Inflammatory macrophage treated with lipopolysaccharide for 4 hours (primary cell): ENCODE measurements at places on chromosomes 5 and 9.

DNA sequence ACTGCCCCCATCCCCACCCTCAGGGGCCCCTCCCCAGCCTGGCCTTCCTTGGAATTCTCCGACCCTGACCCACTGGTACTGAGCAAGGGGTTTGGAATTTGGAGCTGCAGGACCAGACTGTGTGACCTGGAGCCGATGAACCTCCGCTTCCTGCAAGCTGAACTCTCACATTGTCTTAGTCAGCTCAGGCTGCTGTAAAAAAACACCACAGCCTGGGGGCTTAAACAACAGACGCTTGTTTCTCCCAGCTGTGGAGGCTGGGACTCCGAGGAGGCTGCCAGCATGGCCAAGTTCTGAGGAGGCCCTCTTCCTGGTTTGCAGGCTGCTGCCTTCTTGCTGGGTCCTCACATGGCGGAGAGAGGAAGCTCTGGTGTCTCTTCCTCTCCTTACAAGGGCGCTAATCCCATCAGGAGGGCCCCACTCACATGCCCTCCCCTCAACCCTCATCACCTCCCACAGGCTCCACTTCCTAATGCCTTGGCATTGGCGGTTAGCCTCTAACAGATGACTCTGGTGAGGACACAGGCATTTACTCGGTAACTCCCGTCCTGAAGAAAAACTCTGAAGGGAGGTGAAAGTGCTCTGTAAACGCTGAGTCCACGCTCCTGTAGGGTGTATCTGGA, 42.4 kb downstream of the C5orf15 start:
- no peak for DNase-seq

- no peak for DNase-seq
These were observed 18.4 kb downstream of the CAMK4 start for GRCh38 chr5:111242606-111243005.

DNA sequence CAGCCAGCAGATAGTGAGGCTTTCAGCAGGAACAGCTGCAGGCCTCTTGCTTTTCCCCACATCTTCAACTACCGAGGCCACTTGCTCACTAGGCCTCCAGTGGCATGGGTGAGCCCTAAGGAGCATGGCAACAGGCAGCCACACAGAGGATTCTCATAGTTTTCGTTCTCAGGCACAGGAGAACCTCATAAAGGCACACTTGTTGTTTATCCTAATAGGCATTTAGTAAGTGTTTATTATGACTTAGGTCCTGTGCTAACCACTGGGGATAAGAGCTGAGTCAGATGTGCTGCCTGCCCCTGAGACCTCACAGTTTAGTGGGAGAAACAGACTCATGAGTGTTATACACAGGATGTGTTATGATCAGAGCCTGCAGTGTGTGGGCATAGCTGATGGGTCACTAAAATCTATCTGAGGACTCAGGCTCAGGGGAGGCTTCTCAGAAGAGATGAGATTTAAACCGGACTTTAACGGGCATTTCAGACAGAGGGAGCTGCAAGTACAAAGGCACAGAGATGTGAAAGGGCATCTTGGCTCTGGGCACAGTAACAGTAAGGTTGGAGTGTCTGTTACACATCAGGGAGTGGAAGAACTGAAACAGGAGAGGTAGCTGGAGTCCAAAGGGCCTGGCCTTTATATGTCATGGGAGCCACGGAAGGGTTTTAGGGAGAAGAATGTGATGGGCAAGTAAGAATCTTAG, 21.0 kb upstream of the HEMGN start:
- no peak for DNase-seq

DNA sequence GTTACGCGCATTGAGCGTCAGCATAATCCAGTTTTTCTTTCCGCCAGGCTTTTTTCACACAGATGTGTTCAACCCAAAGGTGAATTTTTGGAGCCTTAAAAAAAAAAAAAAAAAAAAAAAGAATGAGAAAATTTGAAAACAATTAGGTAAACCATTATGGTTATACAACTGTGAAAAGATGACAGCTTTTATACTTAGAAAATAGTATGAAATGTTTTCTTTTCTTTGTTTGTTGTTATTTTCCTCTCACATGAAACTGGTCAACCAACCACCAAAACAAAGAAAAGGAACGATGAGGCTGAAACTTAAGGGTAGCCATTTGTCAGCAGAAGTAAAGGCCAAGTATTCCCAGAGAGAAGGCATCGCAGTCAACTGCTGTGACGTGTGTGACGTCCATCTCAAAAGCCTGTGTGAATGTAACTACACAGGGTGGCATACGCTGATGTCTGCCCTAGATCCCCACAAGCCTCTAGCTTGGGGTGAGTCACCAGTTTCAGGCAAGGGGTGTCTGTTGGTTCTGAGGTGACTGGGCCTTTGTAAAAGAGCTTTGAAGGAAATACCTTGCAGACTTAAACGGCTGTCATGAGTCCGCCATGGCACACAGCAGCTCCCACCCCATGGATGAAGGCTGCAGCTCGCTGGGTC, 182.9 kb downstream of the AOPEP start:
- DNase-seq, result no peak

DNA sequence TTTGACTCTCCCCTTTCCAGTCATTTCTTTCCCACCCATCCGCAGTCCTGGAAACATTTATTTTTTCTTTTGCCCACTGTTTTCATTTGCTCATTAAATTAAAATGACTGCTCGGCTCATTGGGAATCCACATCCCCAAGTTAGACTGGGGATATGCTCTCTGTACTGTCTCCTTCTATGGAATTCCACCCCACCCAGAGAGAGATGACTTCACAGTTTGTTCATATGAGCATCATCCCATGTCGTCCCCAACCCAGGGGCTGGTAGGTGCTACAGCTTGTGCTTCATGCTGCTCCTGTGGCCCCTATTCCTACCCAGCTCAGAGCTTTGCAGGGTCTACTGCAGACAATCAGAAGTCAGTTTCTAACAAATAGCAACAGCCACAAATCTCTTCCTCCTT, 16.5 kb upstream of the RARS1 start:
- no peak for DNase-seq

GRCh38 chr9:130896233-130897014, at the start of gene QRFP:
TSS of gene QRFP (minus strand) at chr9:130896812. CDS start at chr9:130893838, 2,974 bp downstream.
- DNase-seq, result no peak

- no peak for DNase-seq
These were observed 4.0 kb upstream of the DNLZ start for GRCh38 chr9:136367296-136368145.
